ENCODE measurements at places on chromosomes 3 and 15.

DNA sequence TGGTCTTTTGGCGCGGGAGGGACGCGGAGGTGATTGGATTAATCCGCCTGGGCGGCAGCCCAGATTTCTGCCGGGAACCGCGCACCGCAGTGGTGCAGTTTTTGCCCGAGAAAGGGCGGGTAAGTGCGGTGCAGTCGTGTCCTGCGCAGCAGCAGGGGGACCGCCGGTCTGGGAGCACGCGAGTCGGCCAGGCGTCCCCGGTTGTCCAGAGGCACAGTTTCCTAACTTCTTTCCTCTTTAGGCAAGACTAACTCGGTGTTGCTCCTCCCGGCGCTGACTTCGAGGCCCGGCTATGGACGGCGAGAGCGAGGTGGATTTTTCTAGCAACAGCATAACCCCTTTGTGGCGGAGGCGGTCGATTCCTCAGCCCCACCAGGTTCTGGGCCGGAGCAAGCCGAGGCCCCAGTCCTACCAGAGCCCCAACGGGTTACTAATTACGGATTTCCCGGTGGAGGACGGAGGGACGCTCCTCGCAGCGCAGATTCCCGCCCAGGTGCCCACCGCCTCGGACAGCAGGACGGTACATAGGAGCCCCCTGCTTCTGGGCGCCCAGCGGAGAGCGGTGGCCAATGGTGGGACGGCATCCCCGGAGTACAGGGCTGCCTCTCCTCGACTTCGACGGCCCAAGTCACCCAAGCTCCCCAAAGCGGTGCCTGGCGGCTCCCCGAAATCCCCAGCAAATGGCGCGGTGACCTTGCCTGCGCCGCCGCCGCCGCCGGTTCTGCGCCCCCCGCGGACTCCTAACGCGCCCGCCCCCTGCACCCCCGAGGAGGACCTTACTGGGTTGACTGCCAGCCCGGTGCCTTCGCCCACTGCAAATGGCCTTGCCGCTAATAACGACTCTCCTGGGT lies 736 bp downstream of the ARHGEF26 start:
- DNase-seq: no peak

GRCh38 chr15:73782344-73782959 lies 29.3 kb upstream of the INSYN1 start:
- no peak for DNase-seq

DNA sequence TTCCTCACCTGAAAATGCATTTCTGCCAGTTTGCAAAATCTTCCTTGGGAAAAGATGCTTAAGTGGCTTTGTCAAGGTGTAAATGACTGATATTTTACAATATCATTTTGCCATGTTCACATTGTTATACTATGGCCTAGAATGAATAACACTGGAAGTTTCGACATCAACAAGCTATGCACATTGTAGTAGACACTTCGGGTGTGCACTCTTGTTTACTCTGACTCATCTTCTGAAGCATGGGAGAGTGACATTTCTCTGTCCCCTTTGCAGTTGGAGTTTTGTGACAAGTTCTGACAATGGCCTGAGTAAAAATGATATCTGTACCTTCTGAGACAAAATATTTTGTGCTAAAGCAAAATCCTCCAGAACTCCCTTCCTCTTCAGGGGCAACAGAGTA lies 567.0 kb upstream of the RGMA start:
- no peak for DNase-seq

- DNase-seq: no peak
These were observed 22.4 kb downstream of the PRKCI start for GRCh38 chr3:170244576-170244975.

DNA sequence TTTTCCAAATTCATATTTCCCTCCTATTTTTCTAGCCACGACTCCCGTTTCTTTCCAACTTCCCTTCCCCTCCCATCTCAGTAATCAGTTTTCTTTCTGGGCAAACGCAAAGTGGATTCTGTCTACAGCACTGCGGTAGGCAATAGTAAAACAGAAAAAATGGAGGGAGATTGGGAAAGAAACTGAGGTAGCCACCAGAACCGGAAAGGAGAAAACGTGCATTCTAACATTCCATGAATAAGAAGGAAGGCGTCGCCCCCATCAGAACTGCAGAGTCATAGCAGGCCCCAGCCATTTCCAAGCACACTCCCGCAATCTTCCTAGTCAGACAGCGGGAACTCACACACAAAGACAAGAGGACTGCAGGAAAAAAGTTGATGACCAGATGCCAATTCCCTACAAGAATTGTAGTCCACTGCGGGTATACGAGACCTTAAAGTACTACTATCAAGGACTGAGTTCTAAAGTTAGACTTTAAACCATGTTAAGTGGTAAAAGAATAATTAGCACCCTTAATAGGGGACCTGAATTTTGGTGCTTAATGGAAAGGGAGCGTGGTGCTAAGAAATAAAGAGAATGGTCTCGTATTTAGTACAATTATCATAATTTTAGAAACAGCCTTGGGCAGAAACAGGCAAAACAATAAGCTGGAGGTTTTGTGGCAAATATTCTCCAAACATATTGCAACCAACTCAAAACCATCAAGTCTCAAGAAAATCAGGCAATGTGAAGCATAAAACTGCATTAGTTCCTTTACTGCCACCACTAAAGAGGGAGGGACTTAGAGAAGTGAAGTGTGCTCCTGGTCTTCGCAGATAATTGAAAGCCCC lies 1.4 kb downstream of the PFN2 start:
- no peak for DNase-seq

DNA sequence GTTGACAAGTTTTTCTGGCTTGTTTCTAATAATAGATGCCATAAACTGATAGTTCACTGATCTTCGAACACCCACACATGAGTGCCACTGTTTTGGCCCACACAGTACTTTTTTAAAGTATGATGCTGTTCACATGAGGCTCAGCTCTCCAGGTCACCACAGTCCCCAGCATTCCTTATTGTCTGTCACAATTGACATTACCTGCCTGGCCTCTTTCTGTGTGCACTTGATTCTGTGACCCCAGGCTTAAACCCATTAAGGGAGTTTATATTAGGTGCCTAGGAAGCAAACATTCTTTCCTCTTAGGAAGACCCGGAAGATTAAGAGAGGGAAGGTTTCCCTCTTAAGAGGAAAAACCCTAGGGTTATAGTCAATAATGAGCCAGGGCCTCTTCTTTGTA lies 24.2 kb upstream of the LRRFIP2 start:
- DNase-seq: no peak

DNA sequence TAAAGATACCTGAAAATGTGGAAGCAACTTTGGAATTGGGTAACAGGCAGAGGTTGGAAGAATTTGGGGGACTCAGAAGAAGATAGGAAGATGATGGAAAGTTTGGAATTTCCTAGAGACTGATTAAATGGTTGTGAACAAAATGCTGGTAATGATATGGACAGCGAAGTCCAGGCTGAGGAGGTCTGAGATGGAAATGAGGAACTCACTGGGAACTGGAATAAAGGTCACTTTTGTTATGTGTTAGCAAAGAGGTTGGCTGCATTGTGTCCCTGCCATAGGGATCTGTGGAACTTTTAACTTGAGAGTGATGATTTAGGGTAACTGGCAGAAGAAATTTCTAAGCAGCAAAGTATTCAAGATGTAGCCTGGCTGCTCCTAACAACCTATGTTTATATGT lies 13.0 kb downstream of the MITF start:
- no peak for DNase-seq

DNA sequence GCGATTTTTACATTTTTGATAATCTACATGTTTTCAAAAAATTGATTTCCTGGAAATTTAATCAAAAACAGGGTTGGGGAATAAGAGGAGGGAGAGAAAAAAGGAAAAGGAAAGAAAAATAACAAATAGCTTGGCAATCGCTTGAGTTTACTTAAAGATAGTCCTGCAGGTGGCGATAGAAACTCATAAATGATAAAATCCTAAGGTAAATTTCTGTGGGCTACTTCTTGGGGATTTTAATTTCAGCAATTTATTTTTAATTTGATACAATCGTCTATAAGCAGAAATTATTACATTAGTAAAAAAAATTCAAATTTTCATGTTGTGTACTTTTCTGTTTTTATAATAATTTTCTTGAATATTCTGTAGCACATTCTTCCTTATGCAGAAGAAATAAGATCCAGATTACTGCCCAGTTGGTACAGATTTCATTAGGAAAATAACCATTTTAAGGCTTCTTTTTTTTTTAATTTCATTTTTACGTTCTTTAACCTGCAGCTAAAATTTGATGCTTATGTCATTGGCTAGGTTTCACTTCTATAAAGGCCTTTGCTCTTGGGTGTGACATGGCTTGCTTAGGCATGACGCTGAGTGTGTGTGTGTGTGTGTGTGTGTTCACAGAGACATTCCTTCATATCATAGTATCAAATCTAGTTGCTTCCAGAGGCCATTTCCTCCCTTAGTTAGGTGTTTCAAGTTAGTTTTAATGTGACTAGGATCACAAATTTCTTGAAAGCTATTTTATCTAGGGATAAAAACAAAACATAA lies 181.8 kb downstream of the MCTP2 start:
- DNase-seq: no peak

DNA sequence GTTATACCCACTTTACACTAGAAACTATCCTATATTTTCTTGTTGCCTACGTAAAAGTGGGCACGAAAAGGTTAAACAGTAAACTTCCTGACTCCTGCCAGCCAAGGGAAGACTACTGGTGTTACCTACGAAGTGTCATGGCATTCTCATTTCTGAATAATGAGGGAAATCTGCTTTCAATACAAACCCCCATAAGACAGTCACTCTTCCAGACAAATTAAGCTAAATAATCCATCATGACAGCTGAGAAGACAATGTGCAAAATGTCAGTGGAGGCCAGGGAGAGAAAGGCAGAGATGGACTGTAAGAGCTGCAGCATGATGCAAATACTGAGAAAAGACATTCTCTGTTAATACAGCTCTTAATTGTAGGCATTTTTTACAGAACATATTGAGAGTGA lies 136.5 kb downstream of the SERPINI1 start:
- no peak for DNase-seq

DNA sequence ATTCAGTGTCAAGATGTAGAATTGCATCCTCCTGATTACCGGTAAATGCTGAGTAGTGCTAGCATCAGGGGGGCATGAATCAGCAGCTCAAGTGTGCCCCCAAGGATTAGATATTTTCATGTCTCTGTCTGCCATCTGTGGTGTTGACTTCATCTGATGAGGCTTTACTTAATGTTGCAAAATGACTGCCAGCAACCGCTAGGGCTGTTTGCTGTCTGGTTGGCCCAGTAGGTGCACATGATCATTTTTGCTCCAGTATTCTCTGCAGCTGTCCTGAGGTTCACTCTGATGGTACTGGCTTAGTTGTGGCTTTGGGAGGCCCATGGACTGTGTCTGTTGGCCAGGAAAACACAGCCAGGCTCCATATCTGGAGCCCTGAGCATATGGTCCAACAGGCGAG lies 316.4 kb downstream of the SOX2 start:
- DNase-seq: no peak

GRCh38 chr15:79036323-79036722 lies 54.3 kb downstream of the RASGRF1 start:
- no peak for DNase-seq

DNA sequence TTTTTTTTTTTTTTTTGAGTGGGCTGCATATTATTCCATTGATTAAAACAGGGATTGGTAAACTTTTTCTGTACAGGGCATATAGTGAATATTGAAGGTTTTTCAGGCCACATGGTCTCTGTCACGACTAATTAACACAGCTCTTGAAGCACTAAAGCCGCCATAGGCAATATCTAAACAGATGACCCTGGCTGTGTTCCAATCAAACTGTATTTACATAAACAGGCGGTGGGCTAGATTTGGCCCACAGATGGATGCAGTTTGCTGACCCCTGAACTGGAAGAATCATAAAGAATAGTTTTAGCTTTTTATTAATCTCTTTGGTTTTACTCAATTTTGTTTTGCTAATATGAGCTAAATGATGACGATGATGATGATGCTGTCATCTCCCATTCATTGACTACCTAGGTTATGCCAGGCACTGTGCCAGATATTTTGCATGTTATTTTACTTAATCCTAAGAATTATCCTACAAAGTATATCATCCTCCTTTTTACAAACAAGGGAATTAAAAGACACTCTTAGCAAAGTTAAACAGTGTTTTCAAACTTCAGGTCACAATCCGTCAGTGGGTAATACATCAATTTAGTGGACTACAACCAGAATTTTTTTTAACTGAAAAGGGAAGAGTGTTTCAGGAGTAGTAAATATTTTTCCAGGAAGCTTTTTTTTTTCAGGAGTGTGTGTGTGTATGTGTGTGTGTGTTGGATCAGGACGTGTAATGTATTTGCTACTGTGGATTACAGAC lies 54.3 kb downstream of the LMCD1 start:
- DNase-seq: no peak

DNA sequence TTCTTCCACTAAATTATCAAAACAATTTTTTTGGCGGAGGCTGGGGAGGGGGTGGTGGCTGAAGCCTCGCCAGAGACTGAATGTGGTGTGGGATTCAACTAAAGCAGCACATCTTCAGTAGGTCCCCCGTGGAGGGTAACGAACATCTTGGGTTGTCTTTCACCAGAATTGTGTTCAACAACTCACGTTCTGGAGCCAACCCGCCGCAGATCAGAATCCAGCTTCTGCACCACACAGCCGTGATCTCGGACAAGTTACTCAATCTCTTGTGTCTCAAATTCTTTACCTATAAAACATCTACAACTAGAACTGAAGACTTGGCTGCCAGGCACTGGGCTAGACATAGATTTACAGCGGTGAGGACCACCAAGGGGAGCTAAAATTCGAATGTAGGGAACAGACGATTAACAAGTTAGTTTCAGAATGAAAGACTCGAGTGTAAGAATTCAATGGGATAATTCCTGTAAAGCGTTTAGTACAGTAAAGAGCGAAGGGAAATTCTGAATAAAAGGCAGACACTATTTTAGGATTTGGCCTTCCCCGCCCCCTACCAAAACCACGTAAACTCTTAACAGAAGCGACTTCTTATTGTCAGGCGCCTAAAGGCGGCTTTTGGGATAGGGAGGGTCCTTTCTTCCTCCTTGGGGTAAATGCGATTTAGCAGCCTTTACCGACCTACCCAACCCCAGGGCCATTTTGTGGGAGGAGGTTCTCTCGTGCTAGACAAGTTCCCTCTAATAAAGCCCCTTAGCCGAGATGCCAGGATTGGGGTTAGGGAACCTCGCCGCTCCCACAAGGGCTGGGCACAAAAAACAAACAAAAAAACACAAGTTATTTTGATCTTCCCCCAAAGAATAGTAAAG lies 697 bp upstream of the RAB5A start:
- DNase-seq: no peak

GRCh38 chr15:82699726-82700125 lies 9.9 kb downstream of the AP3B2 start:
- no peak for DNase-seq

DNA sequence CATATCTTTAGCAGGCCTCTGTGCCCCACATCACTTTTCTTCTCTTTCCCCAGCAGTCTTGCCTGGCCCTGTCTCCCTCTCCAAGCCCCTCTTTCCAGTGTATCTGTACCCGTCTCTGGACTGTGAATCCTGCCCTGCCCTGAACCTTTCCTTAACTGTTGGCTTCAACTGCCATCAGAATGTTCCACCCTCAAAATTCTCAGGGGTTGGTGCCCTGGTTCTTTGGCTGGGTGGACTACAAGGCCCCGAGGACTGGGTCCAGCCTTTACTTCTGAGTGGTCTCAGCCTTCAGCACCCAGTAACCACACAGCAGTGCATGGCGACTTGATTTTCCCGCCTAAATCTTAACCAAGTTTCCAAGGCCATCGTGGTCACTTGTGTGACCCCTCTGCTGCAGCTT lies 333.5 kb upstream of the RGMA start:
- no peak for DNase-seq

Measured in stimulated activated CD8-positive, alpha-beta memory T cell treated with anti-CD3 and anti-CD28 coated beads, Interleukin-4, amount 100 ng/mL, for 1 hour (primary cell).